ENCODE measurements at places on chromosomes 13 and 19.

DNA sequence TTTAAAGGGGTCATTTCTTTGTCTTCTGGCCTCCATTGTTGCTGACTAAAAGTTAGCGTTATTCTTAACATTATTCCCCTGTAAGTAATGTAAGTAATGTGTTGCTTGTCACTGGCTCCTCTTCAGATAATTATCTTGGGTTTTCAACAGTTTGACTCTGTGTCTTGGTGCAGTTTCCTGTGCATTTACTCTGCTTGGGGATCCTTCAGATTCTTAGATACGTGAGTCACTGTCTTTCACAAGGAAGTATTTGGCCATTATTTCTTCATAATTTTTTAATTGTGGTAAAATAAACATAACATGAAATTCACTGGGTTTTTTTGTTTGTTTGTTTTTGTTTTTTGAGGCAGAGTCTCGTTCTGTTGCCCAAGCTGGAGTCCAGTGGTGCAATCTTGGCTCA is 13.5 kb upstream of the OR7D2 start:
- no peak for DNase-seq

DNA sequence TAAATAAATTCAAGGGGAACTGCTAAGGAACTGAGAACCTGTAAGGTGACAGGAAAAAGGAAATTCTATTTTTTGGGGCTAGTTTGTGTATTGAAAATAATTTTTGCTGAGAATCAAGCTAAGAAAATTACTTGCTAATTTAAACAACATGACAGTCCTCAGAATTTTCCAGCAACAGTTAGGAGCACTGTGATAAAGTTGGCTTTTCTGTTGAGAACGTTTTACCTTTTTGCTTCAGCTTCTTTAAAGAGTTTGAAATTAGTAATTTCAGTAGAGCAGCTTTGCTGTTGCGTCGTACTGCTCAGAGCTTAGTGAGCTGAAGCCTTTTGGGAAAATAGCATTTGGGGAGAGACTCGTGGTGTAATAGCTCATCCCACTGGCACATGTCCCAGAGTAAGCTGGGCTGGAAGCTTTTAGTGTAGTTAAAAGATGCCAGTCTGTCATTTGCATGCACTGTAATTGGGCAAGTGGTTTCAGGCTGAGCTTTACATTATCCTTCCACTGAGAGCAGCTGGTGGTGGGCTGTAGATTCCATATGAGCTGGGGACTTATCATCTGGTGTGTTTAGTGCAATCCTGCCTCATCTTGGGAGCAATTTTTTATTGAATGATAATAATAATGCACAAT is 69.8 kb downstream of the LRCH1 start:
- DNase-seq, result no peak

GRCh38 chr13:89584058-89584620 is 1763.3 kb upstream of the MIR17HG start:
- DNase-seq, result no peak

- DNase-seq, result peak; percentile 53
Measured at GRCh38 chr19:33125929-33126388, 6.0 kb upstream of the WDR88 start.

DNA sequence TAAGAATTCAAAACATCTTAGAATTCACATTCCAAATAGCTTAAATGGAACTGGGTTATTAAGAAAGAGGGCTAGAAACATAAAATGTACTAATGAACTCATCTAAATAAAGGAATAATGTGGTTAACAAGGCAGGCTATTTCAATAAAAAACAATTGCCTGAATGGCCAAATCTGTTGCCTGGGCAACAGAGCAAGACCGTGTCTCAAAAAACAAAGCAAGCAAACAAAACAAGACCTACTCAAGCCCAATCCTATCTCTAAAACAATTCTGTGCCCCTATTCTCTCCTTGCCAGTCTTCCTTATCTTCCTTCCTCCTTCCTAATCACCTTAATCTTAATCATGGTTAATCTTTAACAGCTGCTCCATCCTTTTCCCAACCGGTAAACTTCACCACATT is 12.1 kb downstream of the IGFL1 start:
- no peak for DNase-seq

DNA sequence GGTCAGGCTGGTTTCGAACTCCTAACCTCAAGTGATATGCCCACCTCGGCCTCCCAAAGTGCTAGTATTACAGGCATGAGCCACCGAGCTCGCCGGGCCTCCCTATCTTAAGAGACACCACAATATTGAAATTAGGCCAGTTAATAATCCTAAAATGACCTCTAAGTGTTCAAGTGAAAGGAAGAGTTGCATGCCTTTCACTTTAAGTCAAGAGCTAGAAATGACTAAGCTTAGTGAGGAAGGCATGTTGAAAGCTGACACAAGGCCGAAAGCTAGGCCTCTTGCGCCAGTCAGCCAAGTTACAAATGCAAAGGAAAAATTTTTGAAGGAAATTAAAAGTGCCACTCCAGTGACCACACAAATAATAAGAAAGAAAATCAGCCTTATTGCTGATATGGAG is 144.5 kb upstream of the FNDC3A start:
- no peak for DNase-seq

GRCh38 chr13:106061781-106062180 is 473.7 kb downstream of the EFNB2 start:
- DNase-seq, result no peak

DNA sequence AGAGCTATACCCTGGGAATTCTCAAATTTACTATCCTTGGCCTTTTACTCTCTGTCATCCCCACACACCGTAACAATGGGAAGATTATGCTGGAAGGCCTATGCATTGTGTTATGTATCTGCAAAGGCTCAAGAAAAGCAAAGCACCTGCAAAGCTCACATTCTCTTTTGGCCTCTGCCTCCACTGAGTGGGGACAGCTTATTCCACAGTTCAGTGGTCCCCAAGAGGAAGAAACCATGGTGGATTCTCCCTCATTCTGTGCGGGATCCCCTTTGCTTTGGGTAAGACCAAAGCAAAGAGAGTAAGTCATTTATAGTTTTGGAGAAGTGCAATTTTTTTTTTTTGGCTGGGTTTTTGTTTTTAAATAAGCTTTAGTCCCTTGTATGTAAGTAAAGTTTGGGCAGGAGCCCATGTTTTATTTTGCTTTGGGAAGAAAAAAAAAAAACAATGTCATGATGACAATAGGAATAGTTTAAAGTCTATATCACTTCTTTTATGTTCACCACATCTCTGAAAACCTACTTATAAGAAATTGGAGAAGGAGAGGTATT is 530.6 kb downstream of the FGF9 start:
- DNase-seq, result no peak

GRCh38 chr13:46639033-46639981 is 86.3 kb downstream of the LRCH1 start:
- DNase-seq, result peak; percentile 23

GRCh38 chr19:11168568-11168967 is 13.0 kb upstream of the SPC24 start:
- DNase-seq, result no peak

- DNase-seq, result peak; percentile 77
Measured at GRCh38 chr19:51688671-51689571, 4.2 kb upstream of the SPACA6 start.

DNA sequence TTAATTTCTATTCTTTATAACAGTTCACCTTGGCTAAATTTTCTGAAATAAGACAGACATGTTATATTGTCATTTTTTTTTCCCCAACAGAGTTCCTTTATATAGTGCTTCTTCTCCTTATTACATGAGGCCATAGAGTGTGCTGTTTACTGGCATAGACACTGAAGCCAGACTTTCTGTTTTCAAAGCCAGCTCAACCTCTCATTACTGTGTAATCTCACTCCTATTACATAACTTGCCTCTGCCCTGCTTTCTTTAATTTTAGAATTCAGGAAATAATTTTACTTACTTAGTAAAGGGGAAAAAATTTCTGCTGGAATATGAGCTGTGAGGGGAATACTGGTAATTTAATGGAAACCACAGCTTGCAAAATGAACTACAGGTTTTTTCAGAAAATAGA is 1380.4 kb downstream of the SLITRK1 start:
- DNase-seq, result no peak

DNA sequence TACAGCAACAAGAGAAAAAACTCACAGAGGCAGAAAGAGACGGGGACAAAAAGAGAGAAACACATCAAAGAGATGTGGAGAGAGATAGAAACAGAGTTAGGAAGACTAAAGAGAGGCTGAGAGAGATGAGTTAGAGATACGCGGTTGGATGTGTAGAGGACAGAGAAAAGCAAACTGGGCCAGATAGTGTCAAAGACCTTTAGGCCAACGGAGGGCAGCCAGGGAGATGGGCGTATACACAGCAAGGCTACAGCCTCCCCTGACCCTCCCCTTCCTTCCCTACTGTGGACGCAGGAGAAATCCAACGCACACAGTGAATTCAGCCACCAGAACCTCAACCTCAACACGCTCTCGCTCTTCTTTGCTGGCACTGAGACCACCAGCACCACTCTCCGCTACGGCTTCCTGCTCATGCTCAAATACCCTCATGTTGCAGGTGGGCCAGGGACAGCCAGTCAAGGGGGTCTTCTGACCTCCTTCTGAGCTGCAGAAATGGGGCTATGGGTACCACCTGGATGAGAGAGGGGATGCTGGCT is 18.7 kb downstream of the CYP2B6 start:
- no peak for DNase-seq

- no peak for DNase-seq
Measured at GRCh38 chr19:4579389-4579788, 19.9 kb upstream of the SEMA6B start.

DNA sequence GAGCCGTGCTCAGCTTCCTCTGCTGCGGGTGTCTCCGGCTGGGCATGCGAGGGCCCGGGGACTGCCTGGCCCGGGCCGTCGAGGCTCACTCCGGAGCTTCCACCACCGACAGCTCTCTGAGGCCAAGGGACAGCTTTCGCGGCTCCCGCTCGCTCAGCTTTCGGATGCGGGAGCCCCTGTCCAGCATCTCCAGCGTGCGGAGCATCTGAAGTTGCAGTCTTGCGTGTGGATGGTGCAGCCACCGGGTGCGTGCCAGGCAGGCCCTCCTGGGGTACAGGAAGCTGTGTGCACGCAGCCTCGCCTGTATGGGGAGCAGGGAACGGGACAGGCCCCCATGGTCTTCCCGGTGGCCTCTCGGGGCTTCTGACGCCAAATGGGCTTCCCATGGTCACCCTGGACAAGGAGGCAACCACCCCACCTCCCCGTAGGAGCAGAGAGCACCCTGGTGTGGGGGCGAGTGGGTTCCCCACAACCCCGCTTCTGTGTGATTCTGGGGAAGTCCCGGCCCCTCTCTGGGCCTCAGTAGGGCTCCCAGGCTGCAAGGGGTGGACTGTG is 1.2 kb downstream of the S1PR4 start:
- DNase-seq, result no peak

GRCh38 chr19:47272448-47273312 is 2.0 kb upstream of the INAFM1 start:
- no peak for DNase-seq
